ENCODE measurements at places on chromosomes 12 and 14.

- peak; percentile 26 for DNase-seq
Observed at GRCh38 chr14:38481952-38482678, 226.2 kb upstream of the CLEC14A start.

DNA sequence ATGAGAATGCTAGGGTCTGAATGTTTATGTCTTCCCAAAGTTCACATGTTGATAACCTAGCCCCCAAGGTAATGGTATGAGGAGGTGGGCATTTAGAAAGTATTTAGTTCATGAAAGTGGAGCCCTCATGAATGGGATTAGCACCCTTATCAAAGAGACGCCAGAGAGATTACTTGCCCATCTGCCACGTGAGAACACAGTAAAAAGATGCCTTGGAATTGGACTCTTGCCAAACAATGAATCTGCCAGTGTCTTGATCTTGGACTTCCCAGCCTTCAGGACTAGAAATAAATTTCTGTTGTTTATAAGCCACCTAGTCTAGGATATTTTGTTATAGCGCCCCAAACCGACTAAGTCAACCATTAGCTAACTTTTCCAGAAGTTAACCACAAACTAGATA lies 92.0 kb upstream of the SLC38A4 start:
- DNase-seq, result no peak

GRCh38 chr14:50061664-50062437 lies 54.5 kb downstream of the VCPKMT start:
- DNase-seq, result no peak

GRCh38 chr14:69693801-69694729 lies 72.9 kb upstream of the SRSF5 start:
- DNase-seq, result no peak

GRCh38 chr12:57890191-57891115 lies 43.9 kb upstream of the CTDSP2 start:
- no peak for DNase-seq

DNA sequence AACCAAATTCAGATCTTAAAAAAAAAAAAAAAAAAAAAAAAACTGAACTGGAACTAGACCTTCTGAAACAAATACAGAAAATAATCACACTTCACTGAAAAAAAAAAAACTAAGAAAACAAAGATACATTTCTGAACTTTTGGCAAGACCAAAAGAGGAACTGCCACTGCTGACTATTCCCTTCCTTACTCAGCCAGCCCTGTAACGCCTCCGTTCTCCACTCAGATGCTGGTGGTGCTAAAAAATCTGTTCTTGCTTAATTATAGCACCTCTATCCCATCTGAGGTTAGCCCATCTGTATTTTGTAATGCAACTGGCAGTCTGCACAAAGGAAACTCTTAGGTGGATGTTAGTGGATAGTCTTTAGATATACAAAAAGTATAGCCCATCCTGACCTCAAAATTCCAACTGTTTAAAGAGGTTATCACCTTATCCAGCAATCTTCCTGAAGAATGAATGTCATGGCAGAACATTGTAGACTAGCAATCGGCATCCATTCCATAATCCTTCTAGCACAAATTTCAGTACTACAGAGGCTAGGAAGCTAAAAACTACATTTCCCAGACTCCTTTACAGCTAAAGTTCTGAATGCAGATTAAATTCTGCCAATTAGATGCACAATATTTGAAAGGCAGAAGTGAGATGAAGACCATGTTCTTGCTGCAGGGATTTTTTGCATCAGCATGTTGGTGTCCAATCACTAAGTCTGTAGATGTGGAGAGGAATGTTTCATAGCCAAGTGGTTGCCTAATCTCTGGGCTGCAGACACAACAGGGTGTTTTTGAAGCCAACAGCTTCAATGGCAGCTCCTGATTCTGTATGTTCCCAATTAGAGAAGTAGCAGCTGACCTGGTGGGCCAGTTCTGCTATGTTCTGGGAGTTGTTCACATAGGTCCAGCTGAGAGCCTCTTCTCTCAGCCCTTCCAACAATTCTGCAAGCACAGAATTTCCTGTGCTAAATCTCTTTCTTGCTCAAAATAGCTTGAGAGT lies 5.7 kb downstream of the MAP3K9 start:
- DNase-seq, result no peak

- no peak for DNase-seq
Observed at GRCh38 chr12:101779200-101779599, 39.9 kb upstream of the SYCP3 start.

DNA sequence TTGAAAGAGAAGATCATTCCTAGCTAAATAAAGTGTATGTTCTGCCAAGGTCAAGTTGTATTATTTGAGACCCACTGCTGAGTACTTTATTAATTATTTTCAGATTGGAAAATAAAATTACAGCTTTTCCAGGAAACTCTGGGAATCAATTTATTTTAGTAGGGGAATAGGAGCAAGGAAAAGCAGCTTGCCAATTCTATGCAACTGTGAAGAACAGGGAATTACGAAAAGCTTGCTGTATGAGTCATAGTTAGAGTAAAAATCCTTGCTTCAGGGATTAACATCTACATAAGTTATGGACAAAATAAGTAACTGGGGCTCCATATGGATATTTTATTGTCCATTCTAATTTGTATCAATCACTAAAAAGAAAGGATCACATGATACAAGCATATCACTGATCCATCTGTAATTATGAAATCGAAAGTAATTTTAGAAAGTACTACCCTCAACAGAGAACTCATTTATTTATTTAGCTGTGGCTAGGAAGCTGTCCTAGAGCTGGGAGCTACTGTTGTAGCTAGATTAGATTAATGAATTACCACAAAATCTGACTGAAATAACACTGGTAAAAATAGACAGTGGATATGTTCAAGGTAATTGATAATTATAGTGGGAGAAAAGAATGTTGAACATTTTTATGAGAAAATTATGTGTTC lies 303.5 kb upstream of the NPAS3 start:
- no peak for DNase-seq

DNA sequence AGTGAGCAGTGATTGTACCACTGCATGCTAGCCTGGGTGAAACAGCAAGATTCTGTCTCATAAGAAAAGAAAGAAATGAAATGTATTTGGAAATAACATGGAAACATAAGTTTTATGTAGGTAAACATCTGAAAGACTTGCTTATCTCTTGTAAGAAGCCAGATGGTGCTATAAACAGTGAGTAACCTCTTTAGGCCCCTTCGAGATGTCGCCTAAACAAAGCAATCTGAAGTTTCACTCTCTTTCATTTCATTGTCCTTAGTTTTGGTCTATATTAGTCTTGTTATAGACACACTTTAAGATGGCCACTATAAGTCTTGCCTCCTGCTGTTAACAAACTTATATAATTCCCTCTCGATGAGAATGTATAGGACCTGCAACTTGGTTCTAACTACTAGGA lies 472.6 kb upstream of the ATP2B1 start:
- DNase-seq, result no peak

DNA sequence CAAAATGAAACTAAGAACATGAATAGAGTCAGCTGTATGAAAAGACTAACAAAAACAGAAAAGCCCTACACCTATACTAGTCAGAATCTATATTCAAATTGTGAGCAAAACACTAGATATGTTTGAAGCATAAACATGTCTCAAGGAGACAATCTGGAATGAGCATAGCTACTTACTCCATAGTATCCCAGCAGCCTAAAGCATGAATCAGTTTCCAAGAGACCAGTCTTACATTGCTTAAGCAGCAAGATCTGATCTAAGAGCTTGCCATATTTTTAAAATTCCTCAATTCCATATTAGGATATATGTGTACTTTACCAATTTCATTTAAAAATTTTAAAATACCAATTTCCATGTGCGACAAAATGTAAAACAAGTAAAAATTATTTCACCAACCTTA lies 7.7 kb downstream of the CAPS2 start:
- DNase-seq, result no peak

DNA sequence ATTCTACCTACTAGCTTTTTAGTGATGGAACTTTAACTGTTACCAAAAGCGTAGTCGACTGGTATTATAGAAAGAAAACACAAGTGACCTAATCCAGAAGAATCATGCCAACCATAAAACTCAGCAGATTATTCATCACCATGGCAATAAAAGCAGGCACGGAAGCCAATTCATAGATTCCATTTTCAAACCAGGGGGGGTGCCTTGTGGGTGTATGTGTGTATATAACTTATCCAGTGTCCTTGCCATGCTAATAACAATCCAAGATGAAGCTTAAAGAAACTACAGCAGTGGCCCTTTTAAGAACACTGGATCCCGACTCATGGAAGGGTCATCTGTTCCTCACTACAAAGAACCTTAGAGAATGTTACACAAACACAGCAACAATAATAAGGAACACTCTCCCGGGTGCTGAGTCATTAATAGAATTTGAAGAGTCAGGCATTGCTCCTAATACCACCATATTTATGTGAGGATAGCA lies 61.0 kb downstream of the EPS8 start:
- DNase-seq, result no peak

DNA sequence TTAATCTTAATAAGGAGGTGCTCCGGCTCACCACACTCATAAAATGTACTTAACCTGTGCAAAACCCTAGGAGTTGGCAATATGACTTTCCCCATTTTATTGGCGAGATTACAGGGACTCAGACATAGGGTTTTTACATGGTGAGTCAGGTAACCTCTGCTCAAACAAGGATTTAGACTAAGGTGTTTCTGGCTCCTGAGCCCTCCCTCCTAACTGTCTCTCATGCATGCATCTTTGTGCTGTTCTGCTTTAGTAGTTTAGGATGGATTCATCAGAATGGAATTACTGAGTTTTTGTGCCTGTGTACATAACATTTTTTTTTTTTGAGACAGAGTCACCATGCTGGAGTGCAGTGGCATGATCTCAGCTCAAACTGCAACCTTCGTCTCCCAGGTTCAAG lies 993.3 kb upstream of the TMEM132C start:
- no peak for DNase-seq

DNA sequence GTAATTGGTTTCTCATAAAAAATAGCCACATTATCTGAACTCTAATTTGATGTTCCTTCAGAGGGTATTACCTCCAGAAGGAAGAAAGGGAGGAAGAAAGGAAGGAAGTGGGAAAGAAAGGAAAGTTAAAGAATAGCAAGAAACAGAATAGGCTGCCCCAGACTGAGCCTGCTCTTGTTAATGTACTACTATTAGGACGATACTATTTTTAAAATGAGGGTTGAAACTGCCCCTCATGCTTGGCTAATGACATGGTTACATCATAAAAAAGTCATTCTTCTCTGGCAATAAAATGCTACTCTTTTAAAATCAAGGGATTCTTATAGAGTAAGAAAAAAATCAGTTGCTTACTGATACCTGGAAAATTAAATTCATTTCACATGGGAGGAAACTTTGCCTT lies 253.0 kb downstream of the KTN1 start:
- no peak for DNase-seq

DNA sequence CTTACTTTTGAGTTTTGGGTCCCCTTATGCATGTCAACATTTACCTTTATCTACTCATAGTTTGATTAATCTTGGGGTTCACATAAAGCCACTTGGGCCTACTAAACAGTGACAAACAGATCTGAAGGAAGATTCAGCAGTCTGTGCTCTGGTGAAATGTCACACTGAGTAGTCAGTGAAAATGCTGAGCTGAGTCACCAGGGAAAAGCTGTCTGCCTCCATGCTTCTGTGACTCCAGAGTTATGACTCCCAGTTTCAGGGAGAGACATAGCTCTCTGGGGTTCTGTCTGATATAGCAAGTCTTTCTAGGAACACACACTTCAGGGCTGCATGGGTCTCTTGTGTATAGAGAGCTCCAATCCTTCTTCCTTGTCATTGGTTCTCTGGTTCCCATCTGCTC lies 406.3 kb upstream of the FAR2 start:
- DNase-seq, result no peak

- DNase-seq, result no peak
Observed at GRCh38 chr14:89667983-89668382, 250.9 kb upstream of the FOXN3 start.

DNA sequence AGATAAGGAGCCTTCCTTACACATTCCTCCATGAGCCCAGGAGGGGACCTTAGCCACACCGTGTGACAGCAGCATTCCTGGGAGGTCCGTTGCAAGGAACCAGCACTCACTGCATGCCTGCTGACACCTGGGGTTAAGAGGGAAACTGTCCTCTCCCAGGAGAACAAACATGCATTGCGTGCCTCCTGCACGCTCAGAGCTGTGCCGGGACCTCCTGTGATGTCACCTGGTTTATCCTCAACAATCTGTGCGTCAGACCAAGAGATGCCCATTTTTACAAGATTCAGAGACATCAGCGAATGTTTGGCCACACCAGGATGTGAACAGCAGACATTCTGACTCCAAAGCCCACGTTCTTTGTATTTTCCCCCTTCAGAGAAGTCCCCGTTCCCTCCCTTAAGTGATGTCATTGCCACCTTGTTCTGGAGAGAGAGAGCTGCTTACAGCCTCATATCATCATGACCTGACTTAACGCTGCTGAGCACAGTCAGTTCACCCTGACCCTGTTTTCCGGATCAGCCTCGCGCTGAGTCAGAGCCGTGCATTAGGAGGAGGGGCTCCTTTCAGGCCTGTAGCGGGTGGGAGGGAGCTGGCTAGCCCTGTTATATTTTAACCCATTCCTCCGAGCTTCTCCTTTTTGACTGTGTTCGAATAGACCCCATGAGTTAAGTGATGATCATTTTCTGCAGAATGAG lies 36.2 kb downstream of the TMEM120B start:
- DNase-seq, result peak; percentile 50

GRCh38 chr12:105882404-105882803 lies 256.4 kb downstream of the NUAK1 start:
- DNase-seq, result no peak

DNA sequence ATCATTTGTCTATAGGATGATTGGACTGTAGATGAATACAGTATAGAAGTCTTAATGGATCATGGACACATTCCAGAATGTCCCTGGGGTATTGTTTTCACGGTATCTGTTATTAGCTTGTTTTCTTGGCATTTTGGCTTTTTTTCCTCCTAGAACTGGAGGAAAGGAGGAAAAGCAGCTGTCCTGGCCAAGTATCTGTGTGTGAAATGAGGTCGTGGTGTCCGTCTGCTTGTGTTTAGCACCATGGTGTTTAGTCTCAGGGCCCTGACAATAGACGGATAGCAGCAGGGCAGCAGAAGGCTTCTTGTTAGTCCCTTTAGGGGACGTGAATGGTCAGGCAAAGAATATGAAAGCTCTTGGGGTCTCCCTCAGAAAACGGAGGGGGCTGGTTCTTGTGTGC lies 21.2 kb downstream of the FGF6 start:
- no peak for DNase-seq

- DNase-seq, result no peak
Observed at GRCh38 chr14:24139272-24139934, 2.0 kb downstream of the EMC9 start.

DNA sequence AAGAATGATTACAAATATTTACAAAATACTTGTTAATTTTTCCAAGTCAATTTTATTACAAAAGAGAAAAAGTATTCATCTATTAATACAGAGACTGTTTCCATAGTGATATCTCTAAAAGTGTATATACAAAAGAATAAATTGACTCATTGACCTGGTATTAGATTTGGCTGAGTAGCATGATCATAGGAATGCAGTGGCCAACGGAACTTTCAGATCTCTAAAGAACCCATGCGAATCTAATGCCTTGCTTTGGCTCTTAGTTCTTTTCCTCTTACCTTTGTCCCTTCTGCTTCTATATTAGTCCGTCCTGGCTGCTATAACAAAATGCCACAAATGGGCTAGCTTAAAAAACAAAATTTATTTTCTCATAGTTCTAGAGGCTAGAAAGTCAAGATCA lies 717.8 kb downstream of the TMTC2 start:
- DNase-seq, result no peak

GRCh38 chr12:54217774-54218241 lies 29.0 kb upstream of the SMUG1 start:
- DNase-seq, result peak; percentile 93

GRCh38 chr14:55298500-55298822 lies 27.2 kb downstream of the FBXO34 start:
- no peak for DNase-seq

Data from H9 (cell line).